ENCODE measurements at places on chromosomes 2 and 18.

GRCh38 chr18:67568166-67568565 lies 51.6 kb upstream of the DSEL start:
- no peak for DNase-seq

DNA sequence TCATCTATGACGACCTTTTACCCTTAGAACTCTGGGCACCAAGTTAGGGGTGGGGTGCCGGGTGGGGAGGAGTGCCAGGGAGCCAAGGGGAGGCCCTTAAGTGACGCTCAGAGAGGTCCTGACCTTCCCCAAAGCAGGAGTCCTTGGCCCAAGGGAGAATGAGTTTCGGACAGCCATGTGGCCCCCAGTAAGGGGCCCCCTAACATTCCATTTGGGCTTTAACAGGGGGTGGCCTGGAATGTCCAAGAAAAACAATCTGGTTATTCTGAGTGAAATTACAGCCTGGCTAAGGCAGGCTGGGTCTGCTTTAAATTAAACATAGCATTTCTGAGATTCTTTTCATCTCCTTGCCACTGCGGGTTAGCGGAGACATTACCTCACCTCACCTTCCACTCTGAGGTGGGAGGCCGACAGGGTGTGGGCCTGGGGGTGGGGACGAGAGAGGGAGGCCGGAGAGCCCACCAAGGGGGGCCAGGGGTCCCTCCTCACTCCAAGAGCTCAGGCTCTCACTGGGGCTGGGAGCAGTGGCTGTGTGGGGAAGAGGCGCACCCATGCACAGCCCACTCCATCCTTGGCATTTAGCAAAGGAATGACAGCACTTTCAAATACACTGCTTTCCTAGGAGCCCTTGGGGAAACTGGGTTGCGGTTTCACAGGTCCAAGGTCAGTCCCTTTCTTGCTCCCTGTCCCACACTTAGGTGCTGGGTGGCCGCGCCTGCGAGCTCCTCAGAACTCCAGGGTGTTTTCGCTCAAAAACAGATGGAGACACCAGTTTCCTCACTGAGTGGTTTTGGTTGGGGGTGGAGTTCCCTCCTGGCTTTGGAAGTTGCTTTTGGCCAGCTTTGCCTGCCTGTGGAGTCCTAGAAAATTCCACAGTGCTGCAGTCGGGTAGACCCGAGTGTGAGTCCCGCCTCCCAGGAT lies 107.4 kb downstream of the POLR1A start:
- no peak for DNase-seq

DNA sequence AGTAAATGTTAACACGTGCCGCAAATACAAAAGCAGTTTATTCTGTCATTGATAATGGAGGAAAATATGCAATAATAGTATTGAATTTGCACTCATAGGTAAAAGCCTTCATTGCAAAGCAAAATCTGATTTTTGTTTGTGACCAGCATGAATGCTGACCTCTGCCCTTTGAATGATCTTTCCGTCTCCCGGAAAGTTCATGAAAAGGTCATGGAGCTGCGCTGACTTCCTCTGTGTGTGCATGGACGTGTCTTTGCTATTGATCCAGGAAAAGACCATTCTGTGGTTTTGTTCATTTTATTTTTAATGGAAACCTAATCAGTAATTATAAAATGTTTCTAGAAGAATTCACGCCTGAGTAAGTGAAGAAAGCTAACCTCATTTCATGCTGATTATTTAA lies 320.0 kb downstream of the MTX2 start:
- no peak for DNase-seq

DNA sequence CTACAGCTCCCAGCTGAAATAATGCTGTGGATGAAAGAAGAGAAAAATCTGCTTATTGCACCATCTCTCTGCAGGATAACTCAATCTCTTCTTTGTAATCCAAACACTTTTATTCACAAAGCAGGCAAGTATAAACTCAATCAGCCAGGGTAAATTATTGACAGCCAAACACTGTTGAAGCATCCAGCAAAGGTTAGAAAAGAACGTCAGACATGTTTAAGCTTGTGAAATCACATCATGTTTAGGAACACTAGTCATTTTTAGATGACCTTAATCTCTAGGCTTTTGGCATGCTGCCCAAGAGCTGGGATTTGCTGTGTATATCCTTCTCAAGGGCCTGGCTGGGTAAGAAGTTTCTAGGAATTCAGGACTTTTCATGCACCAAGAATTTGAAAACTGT lies 1148.1 kb upstream of the FANCL start:
- no peak for DNase-seq

DNA sequence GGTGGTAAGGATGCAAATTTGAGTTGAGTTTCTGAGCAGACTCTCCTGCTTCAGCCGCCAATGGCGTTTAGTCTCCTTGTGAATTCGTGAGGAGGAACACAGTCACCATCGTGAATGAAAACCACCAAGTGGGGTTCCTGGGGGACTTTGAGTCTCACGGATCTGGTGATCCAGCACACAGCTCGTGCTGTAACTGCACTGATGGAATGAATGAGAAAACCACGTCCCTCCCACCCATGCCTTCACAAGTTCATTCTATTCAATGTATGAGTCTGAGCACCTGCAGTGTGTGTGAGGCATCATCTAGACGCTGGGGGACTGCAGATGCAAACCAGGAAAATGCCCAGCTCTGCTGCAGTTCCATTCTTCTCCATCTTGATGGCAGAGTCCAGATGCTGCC lies 127.9 kb downstream of the PIEZO2 start:
- DNase-seq: no peak

GRCh38 chr2:167544602-167545001 lies 656.3 kb downstream of the XIRP2 start:
- no peak for DNase-seq

- no peak for DNase-seq
Observed at GRCh38 chr2:160516547-160517365, 23.1 kb upstream of the RBMS1 start.

DNA sequence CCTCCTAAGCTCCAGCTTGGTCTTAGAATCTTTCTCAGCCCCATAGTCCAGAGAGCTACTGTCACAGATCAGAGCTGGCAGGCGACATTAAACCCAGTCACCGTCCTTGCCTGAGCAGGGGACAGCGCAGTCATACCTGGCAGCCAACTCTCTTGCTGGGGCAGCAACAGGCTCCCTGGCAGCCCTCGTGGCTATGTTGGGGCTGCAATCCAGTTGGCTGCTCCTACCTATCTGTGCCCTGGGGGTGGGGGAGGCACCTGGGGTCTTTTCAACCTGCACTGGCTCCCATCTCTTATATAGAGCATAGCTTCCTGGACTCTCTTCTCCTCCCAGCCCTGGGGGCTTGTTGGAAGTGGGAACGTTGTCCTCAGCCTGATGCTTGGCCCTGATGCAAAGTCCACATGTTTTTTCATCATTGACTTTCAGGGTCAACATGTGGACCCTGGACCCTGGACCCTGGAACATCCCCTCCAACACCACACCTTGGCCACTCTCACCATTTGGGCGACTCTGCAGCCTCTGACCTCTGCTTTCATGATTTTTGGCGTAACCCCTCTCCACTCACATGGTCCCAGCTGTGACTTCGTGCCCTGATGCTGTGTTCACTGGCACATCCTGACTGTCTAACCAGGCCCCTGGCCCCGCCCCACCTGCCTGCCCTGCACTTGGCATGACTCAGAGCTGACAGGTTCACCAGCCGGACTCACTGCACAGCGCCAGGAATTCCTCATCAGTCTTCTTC lies 45.6 kb downstream of the ATOH8 start:
- DNase-seq: peak; percentile 7

DNA sequence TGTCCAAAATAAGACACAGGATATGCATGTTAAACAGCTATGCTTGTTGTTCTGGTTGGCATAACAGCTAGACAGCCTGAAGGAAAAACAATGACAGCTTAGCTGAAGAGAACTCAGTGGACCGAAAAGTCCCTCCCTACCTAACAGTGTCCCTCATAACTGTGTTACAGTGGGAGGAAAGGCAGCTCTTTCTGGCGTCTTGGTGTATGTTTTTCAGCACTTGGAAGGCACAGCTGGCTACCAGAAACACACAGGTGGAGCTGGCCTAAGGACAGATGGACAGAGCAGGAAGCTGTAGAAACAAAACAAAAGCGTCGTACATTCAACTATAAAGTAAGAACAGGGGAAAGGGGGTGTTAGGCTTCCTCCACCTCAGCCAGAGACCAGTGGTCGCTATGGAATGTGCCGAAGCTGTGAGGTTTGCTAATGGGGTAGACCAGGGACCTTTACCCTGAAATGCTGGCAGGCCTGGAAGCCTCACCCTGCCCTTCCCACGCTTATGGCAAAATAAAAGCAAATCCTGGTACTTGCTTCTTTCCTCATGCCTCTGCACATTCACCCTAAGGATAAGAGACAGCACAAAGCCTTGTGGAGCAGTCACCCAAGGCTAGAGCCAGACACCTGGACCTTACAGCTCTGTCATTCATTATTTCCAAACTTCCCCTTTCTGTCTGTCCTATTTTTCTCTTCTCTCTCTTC lies 103.5 kb upstream of the TRIB2 start:
- no peak for DNase-seq

GRCh38 chr18:21894619-21895367 lies 154.2 kb downstream of the MIB1 start:
- DNase-seq: no peak

- no peak for DNase-seq
Observed at GRCh38 chr2:174763780-174764179, 492 bp downstream of the CHRNA1 start.

DNA sequence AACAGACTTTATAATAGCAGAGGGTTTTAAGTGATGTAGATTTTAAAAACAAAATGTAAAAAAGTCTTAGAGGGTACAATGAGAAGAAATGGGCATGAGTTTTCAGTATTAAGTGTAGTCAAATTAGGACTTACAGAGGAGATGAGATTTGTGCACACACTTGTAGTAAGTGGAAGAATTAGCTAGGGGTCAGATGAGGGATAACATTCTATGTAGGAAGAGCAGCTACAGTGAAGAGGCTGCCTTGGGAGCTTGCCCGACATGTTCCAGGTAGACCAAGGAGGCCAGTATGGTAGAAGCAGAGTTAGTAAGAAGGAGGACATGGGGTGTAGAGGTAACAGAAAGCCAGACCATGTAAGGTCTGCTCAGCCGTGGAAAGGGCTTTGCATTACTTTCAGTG lies 189.2 kb upstream of the DSEL start:
- no peak for DNase-seq

- no peak for DNase-seq
Observed at GRCh38 chr2:53813151-53813550, 26.3 kb downstream of the ERLEC1 start.

- no peak for DNase-seq
Observed at GRCh38 chr2:144242311-144242710, 277.6 kb downstream of the ZEB2 start.

DNA sequence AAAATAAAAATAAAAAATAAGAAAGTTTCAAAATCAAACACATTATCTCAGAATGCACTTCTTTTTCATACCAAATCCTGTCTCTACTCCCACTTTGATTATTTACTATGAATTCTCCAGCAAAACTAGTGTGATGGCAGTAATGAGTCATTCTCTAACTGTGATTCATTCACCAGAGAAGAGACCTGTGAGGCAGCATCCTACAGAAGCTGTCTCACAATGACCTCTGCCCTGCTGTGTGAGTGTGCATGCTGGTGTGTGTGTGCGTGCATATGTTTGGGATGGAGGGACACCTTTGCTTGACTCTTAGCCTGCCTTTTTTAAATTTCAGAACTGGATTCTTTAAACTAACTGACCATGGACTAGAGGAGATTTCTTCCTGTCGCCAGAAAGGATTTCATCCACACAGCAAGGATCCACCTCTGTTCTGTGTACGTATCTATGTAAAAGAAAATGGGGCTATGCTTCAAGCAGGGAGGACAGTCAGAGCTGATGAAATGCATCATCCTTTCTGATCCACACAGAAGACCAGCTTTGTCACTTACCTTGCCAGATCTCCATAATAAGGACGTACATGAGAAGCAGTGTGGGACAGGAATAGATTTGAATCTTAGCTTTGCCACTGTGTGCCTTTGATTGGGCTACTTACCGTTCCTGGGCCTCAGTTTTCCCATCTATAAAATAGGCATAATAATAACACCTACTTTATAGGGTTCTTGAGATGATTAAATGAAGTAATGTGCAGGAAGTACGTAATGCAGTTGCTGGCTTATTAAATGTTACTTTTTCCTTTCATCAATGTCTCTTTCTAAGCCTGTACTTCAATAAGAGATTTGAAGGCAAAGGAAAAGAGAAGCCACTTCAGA lies 31.2 kb downstream of the STAMBP start:
- DNase-seq: no peak

DNA sequence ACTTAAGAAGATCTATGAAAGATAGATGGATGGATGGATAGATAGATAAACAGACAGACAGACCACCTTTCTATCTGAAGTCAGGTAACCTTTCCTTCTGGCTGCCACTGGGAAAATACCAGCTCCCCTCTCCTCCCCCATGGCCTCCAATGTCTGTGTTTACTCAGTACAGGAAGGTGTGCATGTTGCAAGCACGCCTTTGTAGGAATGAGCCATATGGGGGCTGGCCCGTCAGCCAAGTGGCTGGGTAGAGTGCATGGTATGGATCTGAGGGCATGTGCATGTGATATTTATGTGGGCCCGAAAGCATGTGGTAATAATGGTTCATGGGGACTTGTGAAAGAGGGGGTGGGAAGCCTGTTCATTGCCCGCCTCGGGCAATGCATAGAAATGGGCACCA lies 109.2 kb upstream of the FZD7 start:
- no peak for DNase-seq

DNA sequence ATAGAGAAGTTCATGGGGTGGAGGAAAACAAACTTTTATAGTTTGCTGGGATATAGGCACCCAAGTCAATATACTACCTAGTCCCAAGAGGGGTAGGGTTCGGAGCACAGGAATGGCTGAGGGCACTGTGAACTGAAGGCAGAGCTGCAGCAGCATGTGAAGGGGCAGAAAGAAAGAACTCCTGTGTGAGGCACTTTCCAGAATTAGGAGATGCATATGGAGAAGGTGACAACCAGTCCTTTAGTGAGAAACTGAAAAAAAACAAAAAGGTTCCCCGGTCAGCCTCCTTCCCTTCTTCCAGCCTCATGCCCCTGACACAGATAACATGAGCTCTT lies 429.1 kb downstream of the DSC3 start:
- no peak for DNase-seq

DNA sequence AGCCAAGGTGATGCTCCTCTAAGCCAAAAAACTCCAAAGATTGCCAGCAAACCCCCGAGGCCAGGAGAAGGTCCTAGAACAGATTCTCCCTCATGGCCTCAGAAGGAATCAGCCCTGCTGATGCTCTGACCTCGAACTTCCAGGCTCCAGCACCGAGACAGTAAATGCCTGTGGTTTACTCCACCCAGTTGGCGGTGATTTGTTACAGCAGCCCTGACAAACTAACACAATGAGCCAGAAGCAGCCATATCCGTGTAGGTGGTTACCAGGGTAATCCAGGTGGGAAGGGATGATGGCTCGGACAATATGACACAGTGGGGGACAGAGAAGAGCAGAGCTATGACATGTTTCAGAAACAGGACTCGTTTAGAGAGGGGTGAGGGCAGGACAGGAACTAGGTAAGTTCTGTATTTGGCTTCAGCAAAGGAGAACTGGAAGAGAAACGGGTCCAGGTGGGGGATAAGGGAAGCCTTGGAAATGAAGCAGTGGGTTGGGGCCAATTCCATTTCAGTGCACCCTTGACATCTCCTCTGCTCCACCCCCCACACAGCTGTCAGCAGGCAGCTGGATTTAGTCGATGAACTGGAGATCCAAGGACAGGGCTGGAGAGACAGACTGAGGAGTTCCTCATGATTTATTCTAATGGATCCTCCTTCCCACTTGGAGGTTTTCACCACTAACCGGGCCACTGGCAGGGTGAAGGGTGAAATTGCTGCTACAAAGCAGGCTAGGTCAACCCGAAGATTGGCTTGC lies 179.7 kb upstream of the SH3BP4 start:
- no peak for DNase-seq
